ENCODE measurements at places on chromosomes 2 and 18.

- no peak for DNase-seq
Observed at GRCh38 chr2:26080356-26080755, 46.5 kb downstream of the RAB10 start.

GRCh38 chr2:65175894-65176530, 46.1 kb upstream of the RAB1A start:
- DNase-seq: no peak

GRCh38 chr2:201882353-201883090, 76.2 kb downstream of the CDK15 start:
- DNase-seq: no peak

DNA sequence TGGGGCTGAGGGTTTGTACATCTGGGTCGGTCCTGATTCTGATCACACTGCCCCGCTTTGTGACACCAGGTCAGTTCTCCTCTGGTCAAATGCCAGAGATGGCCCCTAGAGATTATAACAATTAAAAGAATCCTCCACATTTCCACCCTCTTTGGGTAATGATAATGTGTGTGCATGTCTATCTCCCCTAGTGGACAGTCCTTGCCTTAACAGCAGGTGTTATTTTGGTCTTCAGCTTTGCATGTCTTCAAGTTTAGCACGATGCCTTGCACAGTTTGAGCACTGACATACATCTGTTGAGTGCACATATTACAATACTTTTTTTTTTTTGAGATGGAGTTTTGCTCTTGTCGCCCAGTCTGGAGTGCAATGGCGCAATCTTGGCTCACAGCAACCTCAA, 25.7 kb upstream of the COX7A2L start:
- DNase-seq: no peak

DNA sequence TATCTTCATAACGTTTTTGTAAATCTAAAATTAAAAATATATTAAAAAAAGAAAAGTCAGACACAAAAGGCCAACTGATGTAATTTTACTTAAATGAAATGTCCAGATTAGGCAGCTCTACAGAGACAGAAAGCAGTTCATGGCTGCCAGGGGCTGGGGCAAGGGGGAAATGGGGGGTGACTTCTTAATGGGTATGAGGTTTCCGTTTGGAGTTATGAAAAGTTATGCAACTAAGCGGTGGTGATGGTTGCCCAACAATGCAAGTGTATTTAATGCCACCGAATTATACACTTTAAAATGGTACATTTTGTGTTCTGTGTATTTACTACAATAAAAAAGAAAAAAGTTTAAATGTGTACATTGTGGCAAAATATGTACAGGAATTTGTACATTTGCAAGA, 70.2 kb upstream of the TEX51 start:
- DNase-seq: no peak

Data from activated gamma-delta T cell (primary cell).